ENCODE measurements at places on chromosomes 11 and 22. TPM values are rescaled to one million over a fixed set of nuclear protein-coding genes. Genes with fewer than 3 reads are reported as not detected.
A peak's percentile ranks its signal among the peaks of the same experiment; 100 is the strongest.

PKDREJ gene
- 0.13 TPM for total RNA-seq

RFPL2 gene
- total RNA-seq: not detected

NAV2 gene
- total RNA-seq: 47.3 TPM

KCNK7 gene
- 0.83 TPM for total RNA-seq

SERPIND1 gene
- total RNA-seq: 0.21 TPM

GRCh38 chr11:68335683-68336082 lies 23.3 kb downstream of the LRP5 start:
- DNase-seq: no peak

GRCh38 chr11:22602504-22602903 lies 23.1 kb downstream of the FANCF start:
- no peak for DNase-seq

- no peak for DNase-seq
These were observed 87.0 kb downstream of the SCN3B start for GRCh38 chr11:123567466-123567865.

GRCh38 chr22:37212174-37212906 lies at the start of gene SSTR3:
Gene SSTR3, minus strand, starts transcription at chr22:37212477. Its CDS starts 4,674 bp downstream, at chr22:37207803.
- no peak for DNase-seq

- no peak for DNase-seq
These were observed 1.1 kb downstream of the OR52A5 start for GRCh38 chr11:5137014-5137413.

- DNase-seq: no peak
These were observed 45.1 kb upstream of the ELF5 start for GRCh38 chr11:34558673-34559072.

- no peak for DNase-seq
These were observed 270.4 kb downstream of the MIAT start for GRCh38 chr22:26927821-26928220.

DNA sequence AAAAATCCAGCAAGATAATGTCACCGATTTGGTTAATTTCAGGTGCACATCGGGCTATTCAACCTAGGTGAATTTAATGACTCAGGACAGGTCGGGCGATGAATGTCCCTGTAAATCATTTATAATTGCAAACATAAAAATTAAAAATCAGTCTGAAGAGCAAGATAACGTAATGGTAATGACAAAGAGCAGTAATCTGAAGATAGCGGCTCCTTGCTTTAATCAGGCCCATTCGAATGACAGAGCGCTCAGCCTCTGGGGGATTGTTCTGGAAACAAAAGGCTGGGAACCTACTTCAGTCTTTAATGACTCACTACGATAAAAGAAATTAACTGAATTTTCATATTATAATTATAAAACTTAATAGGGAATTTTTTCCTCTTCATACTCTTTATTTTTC lies 61.3 kb downstream of the RCN1 start:
- no peak for DNase-seq

DNA sequence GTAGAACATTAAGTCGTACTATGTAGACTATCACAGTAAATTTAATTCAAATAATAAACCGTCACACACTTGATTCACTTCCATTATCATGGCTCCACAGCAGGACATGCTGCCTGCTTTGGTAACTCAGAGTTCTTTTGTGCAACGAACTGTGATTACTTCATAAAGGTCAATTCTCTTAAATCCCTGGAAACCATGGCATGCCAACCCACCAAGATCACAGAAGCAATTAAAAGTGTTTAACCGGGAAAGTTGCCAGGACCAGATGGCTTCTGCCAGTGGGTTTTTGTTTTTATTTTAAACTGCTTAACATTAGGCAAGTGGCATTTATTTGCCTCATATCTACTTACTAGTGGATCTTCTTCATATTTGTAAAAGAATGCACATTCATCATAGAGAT lies 1162.1 kb downstream of the DLG2 start:
- DNase-seq: no peak

DNA sequence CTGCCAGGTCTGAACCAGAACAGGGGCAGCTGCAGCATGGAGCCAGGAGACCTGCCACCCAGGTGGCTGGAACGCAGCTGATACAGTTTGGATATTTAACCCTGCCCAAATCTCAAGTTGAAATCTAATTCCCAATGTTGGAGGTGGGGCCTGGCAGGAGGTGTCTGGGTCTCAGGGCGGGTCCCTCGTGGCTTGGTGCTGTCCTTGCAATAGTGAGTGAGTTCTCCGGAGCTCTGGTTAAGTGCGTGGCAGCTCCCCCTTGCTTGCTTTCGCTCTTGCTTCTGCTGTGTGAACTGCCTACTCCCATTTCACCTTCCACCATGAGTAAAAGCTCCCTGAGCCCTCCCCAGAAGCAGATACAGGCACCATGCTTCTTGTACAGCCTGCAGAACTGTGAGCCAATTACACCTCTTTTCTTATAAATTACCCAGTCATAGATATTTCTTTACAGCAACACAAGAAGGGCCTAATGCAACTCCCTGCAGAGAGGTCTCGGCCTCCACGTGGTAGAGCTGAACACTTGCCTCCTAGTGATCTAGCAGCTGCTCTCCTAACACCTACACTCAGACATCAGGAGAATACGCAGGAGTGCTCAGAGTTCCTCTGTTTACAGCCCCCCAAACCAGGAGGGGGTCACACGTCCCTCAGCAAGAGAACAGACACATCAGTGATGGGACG lies 203.7 kb downstream of the CTTN start:
- DNase-seq: no peak

DNA sequence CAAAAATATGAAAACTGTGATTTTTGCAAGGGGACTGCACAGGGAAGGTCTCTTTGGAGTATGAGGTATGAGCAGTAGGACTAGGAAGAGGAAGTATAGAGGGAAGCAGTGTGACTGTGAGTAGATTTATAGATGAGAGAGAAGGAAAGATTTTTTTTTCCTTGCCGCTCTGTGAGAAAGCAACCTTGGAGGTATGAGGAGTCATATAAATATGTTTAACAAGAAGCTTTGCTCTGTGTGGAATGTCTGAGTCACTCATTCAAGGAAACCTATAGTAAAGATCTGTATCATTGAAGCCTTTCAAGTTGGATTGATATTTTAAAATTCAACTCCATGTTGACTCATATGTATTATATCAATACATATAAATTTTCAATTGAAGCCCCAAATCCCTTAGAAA lies 26.2 kb downstream of the DNHD1 start:
- no peak for DNase-seq

- no peak for DNase-seq
These were observed 33.6 kb downstream of the MAFF start for GRCh38 chr22:38235240-38235850.

DNA sequence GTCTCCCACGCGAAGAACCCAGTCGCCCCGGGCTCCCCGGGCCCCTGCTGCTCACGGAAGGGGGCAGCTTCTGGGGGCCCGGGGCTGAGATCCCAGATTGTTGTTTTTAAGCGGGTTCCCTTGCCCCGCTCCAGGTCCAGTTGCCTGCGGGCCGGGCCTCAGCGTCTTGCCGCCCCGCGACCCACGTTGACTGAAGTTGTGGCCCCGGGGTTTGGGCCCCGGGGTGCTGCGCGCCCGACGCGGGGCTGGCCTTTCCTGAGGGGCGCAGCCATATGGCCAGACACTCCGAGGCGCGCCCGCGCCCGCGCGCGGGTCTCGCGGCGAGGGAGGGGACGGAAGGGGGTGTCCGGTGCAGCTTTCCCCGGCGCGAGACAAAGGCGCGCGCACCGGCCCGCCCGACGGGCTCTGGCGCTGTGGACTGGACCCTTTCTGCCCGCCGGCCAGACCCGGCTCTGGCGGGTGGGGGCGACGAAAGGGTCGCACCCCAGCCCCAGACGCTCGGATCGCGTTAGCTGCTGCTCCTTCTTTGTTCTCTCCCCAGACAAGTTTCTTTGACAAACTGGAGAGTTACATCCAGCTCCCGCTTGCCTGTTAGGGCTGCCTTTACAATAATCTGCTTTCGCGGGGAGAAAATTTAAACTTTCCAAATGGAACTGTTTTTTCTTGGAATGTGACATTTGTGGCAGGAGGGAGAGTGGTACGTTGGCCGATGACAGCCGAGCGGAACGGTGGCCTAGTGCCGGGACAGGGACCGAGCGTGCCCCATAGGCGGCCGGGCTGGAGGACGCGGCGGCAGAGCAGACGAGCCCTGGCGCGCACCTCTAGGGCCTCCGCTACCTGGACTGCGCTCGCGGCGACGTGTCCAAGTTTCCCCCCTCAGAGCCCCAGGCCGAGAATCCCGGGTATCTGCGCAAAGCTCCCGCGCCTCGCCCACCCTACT lies 716 bp downstream of the AMOTL1 start:
- peak; percentile 49 for DNase-seq

DNA sequence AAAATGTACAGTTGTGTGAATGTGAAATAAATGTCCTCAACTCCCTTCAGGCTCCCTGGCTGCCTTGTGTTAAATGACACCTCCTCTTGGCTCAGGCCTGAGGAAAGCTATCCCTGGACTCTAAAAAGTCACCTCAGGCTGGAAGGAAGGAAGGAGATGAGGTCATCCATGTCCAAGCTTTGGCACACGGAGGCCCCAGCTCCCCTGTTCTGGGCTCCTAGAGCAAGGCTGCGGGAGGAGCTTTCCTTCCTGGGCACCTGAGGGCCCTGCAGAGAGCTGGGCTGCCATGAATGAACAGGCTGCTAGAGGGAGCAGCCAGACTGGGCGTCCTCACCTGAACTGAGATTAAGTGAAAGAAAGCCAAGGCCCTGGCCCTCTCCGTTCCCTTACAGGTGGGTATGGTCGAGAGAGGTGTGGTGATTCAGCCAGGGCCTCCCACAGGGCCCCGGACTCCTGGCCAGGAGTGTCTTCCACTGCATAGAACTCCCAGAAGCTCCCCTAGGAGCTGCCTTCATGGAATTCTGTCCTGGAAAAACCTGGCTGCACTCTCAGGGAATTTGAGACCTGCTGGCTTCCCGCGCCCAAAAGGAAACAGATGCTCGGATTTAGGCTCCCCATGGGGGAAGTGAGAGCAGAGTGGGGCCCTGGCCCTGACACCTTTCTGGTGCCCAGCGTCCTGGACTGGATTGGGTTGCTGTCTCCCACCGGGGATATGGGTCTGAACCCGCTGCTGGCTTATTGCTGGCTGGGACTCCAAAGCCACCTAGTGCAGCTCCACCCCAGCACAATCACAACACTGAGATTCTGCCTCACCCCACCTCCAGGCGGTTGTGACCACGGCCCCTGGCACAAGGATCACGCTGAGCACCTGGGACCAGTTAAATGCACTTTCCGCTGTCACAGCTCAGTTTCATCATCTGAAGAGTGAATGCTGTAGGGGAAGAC lies 22.2 kb downstream of the MYBPC3 start:
- no peak for DNase-seq

- no peak for DNase-seq
These were observed 29.5 kb downstream of the KREMEN1 start for GRCh38 chr22:29102300-29102699.

DNA sequence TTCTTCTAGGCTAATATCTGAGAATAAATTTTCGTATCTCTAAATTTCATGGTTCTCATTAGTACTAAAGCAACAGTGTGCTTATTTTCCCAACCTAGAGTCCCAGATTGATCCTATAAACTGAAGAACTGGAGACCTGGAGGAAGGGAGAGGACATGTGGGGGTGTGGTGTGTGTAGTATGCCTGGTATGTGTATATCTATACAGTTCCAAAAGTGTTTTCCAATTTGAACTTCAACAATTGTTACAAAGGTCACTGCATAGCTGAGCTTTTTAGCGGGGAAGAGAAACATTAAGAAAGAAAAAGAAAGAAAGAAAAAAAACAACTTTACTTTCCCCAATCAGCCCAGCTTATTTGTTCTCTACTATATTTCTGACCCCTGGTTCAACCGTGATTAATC lies 152.1 kb downstream of the SOX6 start:
- no peak for DNase-seq

GRCh38 chr11:116527180-116527991 lies 245.4 kb downstream of the BUD13 start:
- no peak for DNase-seq

DNA sequence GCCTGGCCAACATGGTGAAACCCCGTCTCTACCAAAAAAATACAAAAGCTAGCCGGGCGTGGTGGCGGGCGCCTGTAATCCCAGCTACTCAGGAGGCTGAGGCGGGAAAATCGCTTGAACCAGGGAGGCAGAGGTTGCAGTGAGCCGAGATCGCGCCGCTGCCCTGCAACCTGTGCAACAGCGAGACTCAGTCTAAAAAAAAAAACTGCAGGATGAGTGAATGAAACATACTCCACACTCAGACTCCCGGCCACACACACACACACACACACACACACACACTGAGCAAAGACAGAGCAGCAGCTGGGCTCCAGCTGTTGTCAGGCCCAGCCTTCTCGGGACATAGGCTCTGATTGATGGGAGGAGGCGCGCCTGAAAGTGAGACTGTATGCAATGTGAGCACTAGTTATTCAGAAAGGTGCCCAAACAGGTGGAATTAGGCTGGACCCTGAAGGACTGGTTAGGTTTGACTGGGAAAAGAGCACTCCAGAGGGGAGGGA lies 1.5 kb upstream of the PLEKHA7 start:
- no peak for DNase-seq

GRCh38 chr11:58507355-58507754 lies 550 bp downstream of the OR5B21 start:
- no peak for DNase-seq

DNA sequence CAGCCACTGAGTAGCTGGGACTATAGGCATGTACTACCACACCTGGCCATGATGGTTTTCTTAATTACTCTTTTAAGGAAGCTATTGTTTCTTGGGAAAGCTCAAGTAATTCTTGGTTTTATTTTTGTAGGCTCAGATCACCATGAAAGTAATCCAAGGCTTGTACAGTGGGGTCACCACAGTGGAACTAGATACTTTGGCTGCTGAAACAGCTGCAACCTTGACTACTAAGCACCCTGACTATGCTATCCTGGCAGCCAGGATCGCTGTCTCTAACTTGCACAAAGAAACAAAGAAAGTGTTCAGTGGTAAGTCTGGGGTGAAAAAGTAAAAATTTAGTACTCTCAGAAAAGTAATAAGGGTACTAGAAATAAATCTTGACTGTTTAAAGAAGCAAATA lies 11.3 kb downstream of the RRM1 start:
- no peak for DNase-seq

DNA sequence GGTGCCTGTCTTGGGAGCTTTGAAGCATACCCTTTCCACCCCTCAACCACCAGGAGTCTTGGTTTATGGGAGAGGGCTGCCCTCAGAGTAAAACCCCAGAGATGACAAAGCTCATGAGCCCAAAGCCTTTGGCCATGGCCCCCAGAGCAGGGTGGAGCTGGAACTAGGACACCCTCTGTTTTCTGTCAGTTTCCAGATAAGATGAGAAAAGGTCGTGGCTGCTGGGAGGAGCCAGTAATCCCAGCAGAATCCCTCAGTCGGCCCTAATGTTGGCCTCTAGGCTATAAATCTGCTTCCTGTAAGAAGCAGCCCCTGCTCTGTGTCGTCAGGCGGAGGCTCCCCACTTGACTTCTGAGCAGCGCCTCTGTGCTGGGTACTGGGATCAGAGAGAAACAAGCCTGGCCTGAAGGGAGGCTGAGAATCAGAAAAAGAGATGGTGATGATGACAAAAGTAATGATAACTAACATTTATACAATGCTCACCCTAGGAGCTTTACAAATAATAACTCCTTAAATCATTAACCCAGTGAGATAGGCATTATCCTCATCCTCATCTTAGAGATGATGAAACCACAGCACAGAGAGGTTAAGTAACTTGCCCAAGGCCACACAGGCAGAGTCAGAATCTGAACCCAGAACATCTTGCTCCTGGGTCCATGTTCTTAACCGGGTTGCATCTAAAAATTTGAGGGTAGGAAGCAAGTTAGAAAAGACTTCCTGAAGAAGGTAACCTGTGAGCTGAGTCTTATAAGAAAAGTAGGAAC lies 471.4 kb downstream of the SOX6 start:
- DNase-seq: no peak
